ENCODE measurements at places on chromosomes 2 and 18.

- no peak for DNase-seq
Observed at GRCh38 chr2:10076988-10077527, 3.2 kb downstream of the CYS1 start.

DNA sequence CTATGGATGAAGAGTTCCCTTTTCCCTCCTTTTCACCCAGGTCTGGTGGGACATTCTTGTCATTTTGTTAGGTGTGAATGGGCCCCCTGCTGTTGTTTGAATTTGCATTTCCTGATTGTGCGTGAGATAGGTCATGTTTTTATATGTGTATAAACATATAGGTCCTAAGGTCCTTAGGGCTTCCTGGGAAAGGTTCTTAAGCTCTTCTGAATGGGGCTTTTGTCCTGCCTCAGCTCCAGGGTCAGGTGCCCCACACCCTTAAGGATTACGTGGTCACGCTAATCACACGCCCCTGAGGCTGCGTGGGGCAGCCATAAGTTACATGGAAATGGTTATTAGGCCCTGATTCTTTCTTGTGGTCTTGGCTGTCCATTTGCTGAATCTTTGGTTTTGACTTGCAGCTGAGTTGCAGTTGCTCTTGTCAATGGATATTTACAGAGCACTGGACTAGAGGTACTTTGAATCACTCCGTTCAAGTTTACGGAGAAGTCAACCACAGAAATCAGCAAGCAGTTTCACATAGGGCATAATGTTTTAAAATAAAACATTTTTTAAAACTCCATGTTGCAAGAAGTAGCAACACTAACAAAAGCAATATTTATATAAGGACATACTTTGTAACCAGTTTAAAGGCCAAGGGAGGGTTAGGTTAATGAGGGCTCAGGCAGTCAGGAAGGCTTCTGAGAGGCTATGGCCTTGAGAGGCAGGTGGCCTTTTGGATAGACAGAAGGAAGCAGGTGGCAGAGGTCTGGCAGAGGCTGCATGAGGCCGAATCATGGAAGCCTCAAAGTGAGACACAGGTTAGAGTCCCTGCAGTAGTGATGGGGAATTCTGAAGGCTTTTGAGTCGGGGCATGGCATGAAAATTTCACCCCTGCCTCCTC is 24.2 kb downstream of the LIPG start:
- DNase-seq, result no peak

DNA sequence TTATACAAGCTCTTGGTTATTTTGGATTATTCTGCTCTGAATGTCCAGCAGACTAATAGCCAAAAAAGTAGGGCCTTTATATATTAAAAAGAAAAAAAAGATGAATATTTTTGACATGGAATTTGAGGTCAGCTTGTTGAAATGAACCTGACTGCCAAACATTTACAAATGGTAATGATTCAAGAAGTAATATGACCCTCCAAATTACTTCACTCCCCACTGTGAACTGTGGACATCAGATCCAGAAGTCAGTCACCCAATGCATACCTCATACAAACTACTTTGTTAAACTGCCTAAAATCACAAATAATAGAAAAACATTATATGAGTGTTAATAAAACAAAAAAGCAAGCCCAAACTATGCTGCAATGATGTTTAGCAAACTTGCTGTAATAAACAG is 10.0 kb downstream of the EPG5 start:
- no peak for DNase-seq

DNA sequence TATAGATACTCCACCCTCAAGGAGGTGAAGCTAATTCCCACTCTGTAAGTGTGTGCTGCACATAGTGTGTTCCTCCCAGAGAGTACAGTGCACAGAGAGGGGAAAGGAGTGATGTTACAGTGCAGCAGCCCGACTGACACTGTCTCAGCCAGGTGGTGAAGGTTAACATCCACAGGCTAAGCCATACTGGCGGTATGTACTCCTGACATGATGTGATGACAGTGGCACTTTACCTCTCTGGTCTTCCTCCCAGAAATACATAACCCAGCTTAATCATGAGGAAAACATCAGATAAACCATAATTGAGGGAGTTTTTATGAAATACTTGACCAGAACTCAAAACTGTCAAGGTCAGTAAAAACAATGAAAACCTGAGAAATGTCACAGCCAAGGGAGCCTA is 107.1 kb downstream of the RAB3GAP1 start:
- no peak for DNase-seq

DNA sequence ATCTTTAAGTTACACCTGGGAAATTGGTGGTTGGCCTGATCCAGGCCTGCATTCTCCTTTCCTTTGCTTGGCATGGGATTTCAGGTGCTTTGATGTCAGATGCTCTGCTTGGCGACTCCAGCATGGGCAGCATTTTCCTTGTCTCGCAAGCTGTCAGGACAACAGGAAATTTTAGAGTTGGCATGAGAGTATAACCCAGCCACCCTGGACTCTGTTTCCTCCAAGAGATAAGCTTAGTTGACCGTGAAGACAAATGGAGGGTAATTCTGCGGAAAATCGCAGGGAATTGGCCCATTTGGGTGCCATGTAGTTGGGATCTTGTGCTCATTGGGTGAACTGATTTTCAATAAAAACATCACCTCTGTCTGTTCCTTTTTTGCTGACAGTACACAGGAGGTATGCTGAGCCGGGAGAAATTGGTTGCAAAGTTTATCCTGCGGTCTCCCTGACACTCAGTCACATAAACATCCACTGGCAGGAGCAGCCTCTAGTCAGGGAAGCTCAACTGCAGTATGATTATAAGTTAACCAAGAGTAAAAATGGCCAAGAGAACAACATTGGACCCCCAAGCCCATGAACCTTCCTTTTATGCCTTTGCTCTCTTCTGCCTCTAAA is 409.9 kb downstream of the SETBP1 start:
- no peak for DNase-seq
